ENCODE measurements at places on chromosomes 7 and 10.

DNA sequence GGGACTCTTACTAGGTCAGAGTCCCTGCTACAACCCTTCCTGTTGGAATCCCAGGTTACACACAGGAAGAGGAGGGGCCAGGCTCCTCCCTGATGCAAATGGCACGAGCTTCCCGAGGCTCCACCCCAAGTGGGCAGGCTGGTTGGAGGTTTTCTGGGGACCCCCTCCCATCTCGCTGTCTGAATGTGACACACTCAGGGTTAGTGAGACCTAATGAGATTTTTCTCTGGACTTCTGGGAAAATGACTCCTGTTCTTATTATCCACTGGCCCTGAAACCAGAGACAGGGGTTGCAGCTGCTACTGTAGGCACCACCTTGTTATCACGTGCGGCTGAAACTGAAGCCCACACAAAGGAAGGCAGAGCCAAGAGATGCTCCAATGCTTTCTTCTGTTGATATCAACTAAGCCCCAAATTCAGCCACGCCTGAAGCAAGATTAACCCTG is 103.3 kb downstream of the FAM107B start:
- DNase-seq: no peak

DNA sequence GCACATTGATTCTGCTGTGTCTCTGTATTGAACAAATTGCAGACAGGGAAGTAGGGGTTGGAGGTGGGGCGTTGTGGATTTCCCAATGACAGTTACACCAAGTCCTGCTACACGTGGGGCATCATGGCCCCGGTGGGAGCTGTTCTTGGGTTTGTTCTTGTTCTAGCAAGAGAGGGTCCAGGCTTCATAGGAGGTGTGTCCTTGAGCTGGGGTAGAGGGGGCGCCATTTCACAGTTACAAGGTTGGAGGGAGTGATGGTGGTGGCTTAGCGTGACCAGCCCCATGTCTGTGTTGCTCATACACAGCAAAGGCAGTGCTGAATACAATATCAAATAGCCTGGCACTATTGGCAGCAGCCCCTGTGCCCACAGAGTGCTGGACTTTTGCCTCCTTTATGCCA is 15.7 kb downstream of the SH2D4B start:
- no peak for DNase-seq

GRCh38 chr10:70757856-70758255 is 27.3 kb downstream of the TBATA start:
- no peak for DNase-seq

DNA sequence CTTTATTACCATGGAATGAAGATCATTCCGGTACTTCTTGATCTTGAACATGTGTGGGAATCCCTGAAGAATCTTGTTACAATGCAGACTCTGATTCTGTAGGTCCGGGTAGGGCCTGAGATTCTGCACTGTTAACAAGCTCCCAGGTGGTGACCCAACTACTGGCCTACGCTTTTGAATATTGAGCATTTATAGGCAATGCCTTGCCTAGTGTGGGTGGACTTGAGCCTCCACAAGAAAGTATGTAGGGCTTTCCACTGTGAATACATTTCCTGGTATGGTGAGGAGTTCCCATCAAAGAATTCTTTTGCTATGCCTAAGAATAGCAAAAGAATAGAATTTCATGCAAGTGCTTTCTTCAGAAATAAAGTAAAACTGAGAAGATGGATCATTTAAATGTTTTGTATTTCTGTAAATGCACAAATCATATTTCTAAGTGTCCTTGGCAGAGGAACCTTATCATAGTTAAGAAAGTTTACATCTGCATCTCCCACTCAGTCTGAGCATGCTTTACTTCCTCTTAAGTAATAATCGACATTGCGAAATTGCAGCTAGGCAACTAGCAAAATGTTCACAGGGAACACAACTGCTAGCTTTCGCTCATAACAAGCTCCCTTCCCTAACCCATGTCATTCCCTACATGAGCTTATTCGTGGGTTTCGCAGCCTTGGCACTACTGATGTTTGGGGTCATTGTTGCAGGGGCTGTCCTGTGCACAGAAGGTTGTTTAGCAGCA is 71.4 kb downstream of the AHR start:
- DNase-seq: peak; percentile 82

DNA sequence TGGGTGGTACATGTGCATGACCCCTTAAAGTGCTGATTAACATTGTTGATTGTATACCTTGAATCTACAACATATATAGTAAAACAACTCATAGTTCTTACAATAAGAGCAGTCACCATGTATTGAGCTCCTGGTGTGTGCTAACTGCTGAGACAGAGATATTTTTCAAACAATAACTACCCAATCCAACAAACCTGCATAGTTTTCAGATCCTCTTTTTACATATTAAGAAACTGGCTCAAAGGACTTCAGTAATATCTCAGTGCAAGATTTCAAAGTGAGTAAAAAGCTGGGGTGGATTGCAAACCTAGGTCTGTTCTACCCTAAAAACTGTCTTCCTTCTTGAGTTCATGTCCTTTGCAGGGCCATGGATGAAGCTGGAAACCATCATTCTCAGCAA is 272.2 kb downstream of the SNX13 start:
- no peak for DNase-seq

DNA sequence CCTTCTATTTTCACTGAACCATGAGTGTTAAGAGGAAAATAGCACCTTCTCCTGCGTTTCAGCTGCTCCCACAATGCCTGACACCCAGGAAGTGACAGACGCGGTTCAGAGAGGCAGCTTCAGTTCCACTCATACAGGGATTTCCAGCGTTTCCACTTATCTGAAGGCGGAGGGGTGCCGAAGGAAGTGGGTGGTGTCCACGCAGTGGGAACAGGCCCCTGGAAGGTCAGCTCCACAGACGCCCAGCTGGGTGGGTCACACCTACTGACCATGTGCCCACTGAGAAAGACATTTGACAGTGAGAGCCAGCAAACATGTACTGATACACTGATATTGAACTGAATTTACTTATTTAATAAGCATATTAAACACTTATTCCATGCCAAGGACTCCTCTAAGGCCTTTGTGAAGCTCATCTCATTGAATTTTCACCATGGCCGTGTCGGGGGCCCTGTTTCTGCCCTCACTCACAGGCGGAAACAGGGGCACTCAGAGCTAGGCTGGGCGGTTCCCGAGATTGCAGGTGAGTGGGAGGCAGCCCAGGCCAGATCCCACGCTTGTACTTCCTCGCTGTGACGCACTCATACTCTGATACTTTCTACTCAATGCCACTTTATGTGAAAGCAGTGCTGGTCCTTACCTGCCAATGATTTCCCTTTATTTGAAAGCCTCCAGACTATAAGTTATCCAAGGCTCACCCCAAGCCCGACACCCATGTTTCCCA is 96.8 kb downstream of the TCERG1L start:
- DNase-seq: no peak

- DNase-seq: no peak
Observed at GRCh38 chr10:30091136-30091535, 31.8 kb upstream of the JCAD start.

- DNase-seq: no peak
Observed at GRCh38 chr10:132564249-132564605, 26.6 kb downstream of the INPP5A start.

- DNase-seq: peak; percentile 2
Observed at GRCh38 chr10:123009105-123009820, 457 bp downstream of the ACADSB start.

DNA sequence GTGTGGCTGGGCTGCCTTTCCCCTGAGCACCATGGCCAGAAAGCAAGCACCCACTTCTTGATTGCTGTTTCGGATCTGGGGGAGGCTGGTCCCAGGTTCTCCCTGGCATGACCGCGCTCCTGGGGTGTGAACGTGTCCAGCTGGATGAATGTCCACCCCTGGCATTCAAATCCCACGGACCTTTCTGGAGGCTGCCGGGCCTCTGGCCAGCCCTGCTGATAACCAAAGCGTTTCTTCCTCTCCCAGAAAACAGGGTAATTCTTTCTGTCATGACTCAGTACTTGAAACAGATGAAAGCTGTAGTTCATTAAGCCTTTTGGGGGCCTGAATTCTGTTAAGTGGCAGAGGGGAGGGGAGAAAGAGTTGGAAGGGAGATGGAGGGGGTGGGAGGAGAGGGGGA is 73.1 kb upstream of the SAMD8 start:
- DNase-seq: peak; percentile 9

GRCh38 chr10:26571655-26572054 is 125.8 kb upstream of the PDSS1 start:
- no peak for DNase-seq

GRCh38 chr10:71203716-71204115 is 8.7 kb upstream of the UNC5B start:
- DNase-seq: no peak

DNA sequence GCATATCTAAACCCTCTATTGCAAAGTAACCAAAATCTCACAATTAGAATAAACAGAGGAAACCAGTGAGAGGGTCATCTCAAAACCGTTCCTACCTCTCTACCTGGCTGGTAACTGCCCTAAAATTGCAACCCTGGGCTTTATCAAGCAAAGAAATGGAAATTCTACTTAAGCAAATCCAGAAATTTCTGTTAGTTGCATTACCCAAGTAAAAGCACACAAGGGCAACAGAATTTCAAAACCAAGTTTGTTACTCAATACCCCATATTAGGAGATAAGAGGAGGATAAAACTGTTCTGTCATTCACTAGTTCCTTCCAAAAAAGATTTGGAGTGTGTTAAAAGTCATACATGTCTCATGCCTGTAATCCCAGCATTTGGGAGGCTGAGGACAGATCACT is 195.3 kb downstream of the FAM107B start:
- no peak for DNase-seq

GRCh38 chr10:123536176-123536845 is 129.8 kb upstream of the GPR26 start:
- DNase-seq: no peak

- peak; percentile 41 for DNase-seq
Observed at GRCh38 chr10:32446536-32447406, 831 bp downstream of the CCDC7 start.

DNA sequence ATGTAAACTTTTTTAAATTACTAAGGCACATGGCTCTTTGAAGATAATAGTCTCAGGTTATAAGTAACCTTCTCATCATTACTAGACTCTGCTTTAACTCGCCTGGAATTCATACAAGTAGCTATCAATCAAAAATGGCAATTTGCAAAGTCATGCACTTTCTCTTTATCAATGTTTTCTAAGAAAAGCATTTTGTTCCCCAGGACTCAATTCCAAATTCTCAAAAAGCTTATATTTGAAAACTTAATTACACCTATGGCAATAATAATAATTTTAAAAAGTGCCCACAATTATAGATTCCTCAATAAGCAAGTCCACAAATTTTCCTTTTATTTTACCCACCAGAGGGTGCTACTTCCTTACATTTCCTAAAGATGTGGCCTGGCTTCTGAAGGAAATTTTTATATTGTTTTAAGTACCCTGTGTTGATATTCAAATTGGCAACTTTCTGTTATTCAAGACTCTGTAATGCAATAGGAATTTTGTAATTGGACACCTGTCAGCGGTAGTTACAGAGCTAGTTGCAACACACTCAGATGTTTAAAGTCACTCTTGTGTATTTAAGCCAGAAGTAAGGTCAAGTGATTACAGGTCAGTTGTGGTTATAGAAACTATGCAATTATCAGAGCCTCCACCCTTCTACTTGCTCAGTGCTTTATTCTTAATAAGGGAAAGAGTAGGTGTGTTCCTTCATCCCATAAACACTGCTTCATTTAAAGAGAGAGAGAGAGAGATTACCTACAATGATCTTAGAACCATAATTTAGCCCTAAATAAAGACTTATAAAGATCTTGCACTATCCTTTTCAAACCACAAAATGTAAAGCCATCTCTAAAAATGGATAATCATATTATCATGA is 47.1 kb upstream of the HYAL4 start:
- DNase-seq: peak; percentile 31

DNA sequence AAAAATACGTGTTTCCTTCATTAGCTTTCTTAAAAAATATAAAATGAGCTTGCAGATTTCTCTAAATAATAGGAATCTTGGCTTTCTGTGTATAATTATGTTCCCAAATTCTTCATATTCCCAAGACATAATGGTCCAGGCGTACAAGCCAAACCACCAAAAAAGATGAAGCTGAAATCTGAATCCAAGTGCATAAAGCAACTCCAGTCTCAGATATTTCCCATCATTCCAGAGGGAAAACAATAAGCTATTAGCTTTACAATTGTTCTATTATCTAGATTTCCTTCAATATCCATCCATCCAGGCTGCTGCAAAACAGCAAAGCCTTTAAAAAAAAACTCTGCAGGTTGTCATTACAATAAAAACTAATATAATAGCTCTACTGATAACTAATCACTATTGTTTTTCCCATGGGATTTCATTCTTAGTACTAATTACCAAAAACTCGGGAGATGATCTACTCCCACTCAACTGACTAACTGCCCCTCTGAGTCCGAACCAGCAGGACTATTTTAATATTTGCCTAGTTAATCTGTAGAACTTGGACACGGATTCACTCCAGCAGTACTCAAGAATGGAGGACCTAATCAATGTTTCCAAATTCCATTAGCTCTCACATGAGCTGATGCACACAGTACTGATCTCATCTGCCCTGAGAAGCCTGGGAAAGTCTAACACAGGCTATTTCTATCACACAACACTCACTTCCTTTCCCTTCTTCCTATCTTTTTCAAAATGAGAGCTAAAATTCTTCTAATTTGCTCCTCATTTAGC is 108.9 kb upstream of the ASAH2 start:
- peak; percentile 12 for DNase-seq

- no peak for DNase-seq
Observed at GRCh38 chr10:77600640-77601039, 37.0 kb downstream of the KCNMA1 start.

- DNase-seq: peak; percentile 69
Observed at GRCh38 chr10:10605551-10606081, 412.1 kb upstream of the CELF2 start.
